ENCODE measurements at places on chromosomes 7 and 10.

DNA sequence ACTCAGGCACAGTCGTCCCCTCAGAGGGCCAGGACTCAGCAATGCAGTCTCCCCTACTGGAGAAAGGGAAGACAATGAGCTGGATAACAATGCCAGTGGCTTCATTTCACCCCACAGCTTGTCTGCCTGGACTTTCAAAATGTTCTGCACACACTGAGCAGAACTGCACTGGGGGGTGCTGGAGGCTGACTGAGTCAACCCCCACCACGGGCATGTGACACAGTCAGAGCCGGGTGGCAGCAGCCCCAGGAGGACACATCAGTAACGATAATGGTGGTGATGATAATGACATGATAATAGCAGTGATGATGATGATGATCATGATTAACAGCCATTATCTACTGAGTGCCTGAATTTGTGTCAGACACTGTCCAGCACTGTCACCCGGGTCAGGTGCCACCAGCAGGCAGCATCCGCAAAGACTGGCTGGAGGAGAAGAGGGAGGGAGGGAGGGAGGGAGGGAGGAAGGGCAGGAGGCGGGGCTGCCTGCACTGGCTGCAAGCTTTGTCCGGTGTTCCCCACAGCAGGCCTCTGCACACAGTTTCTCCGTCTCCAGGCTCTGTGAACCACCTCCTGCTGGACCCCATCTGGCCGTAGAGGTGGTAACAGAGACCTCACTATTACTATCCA lies 67.4 kb downstream of the PLXNA4 start:
- DNase-seq = no peak

DNA sequence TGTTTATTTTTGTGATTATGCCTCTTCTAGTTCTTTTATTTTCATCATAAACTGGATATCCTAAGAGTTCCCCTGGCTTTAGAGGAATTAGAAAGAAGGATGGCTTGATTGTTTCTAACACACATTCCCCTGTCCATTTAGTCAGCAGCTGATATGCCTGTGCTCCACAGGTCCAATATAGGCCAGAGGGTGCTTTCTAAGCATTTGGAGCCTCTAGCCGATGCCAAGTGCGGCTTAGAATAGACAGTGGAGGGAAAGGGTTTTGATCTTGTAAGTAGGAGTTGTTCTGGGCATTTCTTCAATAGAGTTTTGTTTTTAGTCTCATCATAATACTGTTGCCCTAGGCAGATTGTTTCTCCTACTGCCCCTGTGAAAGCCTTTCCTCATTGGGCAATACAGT lies 6.6 kb downstream of the CYP3A43 start:
- DNase-seq = no peak

DNA sequence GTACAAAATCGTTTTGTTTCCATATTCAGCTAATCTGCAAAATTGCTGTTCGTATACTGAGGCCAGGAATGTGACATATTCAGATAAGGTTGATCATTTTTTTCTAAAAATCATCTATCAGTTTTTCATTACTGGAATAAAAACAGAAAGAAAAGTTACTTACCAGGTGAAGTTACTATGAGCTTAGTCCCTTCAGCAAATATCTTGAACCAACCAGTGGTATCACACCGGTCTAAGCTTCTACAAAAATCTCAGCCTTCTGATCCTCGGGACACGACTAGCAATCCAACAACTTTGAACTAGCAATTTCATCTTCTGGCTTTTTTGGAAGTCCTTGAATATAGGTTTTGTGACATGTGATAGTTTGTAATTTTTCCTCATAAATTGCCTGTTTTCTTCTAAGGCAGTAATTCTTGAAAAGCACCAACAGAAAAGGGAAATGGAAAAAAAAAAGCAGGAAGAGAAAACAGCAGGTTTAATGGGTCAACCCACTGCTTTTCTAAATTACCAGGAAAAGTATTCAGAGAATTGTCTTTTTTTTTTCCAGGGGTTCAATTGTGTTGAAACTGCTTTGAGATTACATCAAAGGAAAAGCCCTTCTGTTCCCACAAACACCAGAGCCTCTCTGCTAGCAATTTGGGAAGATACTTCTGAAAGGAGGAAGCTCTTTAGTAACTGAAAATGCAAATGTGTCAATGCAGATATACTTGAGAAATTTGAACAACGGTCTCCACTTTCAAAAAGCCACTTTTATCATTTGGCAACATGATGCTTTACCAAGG lies 2.9 kb upstream of the TARP start:
- peak; percentile 65 for DNase-seq

DNA sequence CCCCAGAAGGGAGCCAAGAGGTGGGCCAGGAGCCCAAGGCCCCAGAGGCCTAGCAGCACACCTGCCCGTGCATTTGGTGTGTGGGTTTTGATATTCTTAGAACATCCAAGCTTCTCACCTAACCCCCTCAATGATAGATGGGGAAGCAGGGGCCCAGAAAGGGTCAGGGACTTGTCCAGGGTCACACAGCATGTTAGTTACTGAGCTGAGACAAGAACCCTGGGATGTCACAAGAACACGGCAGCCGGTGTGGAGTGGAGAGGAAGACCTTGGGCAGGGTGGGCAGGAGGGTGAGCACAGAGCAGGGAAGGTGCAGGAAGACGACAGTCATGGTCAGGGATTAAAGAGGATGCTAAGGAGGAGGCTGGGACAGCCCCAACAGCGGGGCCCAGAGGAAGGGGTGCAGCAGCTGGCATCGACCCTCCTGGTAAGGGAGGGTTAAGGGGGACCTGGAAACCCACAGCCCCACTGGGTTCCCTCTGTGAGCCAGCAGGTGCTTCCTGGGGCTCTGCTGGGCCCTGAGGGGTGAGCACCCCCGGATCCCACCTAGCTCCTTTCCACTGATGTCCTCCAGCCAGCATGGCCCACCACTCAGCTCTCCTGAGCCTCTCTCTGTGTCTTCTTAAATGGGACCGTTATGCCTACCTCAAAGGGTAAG lies 44.4 kb downstream of the UNC5B start:
- DNase-seq = peak; percentile 64

GRCh38 chr7:32762925-32763293 lies 128.7 kb downstream of the KBTBD2 start:
- no peak for DNase-seq

DNA sequence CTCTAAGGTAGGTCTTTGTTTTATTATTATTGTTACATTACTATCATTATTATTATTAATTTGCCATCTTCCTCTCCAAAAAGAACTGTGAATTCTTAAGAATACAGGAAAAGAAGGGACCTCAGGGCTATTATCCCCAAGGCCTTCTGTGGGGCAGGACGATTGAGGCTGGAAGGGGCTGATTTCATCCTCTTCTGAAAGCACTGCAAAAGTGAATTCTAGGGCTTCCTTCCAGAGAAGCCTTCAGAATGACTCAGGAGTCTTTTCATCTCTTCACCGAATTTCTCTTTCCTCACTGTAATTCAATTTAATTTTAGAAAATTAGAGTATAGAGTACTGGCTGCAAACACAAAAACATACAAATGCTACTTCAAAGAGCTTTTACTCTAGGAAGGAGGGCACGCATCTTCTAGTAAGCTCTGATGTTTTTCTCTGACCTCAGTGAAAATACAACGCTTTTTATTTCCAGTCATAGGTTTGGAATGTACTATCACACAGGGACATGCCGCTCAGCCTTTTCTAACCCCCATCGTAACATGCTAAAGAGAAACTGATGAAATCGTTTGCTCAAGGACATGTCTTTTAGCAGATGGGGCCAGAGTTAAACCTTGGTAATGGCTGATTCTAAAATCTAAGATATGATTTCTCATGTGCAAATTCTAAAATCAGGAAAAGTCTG lies 280.2 kb upstream of the PITRM1 start:
- DNase-seq = no peak

- DNase-seq = no peak
These were observed 250.1 kb downstream of the ABCA13 start for GRCh38 chr7:48421357-48421756.

DNA sequence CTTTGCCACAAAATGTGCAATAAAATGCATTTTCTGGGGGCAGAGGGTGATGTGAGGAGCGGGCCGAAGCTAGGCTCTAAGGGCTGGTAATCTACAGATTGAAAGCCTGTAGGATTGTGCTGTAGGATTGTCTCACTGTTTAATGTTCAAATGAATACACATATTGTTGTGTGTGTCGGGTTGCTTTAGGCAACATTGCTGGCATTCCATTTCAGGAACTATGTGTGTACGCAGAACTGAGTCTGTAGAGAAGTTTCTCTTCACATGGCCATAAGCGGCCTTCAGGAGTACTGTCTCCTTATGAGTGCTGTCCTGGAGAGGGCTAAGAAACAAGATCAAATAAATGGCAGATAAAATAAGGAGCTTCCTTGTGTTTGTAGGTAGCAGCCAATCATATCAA lies 540.2 kb downstream of the GATA3 start:
- no peak for DNase-seq

DNA sequence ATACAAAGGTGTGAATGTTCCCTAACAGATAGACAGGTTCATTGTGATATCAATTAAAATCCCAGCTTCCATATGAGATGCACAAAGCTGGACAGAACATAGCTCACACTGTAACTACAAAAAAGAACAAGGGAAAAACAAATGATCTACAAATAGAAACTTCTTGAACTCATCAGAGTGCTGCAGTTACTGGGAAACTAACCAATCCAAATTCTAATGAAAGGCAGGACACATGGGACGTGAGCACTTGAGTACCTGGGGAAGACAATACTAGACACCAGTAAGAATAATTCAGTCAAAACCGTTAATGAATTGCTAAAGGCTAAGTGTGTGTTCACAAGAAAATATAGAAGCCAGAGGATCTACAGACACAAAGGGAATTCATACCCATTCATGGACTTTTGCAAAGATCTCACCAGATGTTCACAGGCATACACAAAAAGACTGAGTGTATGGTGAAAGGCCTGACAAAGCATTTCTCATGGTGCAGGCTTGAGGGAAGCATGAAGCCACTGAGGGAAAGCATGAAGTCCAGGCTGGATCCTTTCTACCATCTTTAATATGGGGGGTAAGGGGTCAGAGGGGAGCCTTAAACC lies 7.8 kb upstream of the GPR22 start:
- no peak for DNase-seq

DNA sequence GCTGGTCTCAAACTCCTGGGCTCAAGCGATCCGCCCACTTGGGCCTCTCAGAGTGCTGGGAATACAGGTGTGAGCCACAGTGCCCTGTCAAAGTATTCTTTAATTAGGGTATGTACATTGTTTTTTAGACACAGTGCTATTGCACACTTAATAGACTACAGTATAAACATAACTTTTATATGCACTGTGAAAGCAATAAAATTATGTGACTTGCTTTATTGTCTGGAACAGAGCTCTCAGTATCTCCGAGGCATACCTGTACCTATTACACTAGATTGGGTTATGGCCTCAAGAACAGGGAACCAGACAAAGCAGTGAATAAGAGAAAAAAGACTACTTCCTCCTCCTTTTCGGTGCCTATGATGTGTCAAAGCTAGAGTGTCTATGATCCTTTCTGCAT lies 13.1 kb downstream of the ATOH7 start:
- DNase-seq = peak; percentile 15

DNA sequence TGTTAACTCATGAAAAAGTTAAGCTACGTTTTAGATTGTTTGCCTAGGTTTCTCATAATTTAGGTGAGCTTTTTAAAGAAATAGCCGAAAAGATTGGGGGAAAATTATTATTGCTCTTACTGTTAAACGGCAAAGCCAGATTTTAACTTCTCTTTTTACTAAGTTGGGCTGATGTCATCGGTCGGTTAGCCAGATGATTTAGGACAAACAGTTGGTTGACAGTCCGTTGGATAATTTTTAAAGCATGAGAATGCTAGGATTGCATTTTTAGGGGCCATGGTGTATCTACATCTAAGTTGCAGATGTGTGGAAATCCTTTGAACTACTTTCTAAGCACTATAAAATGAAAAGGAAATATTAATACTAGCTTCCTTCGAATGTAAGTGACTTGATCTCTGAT lies 280.9 kb upstream of the AKR1E2 start:
- no peak for DNase-seq

DNA sequence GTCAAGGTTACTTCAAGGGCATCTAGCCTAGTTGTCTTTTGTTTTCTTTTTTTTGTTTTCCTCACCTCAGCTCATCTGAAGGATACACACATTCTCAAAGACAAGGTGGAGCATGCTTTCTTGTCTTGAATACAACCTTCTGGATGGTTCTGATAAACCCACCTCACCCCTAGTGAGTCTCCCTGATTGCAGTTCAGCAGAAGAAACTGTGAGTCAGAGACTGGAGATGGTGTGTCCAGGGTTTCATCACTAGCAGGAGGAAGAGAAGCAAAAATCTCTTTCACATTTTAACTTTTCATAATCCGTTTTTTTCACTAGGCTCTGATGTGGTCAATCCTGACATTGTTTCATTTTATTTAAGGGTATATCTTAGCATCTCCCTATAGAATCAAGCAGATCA lies 143.0 kb upstream of the NRBF2 start:
- no peak for DNase-seq

GRCh38 chr7:92834507-92835260 lies 1.7 kb downstream of the CDK6 start:
- DNase-seq = no peak

GRCh38 chr7:39664057-39664456 lies 40.7 kb downstream of the RALA start:
- no peak for DNase-seq

- DNase-seq = no peak
These were observed 7.1 kb downstream of the GRM8 start for GRCh38 chr7:127245607-127246006.

DNA sequence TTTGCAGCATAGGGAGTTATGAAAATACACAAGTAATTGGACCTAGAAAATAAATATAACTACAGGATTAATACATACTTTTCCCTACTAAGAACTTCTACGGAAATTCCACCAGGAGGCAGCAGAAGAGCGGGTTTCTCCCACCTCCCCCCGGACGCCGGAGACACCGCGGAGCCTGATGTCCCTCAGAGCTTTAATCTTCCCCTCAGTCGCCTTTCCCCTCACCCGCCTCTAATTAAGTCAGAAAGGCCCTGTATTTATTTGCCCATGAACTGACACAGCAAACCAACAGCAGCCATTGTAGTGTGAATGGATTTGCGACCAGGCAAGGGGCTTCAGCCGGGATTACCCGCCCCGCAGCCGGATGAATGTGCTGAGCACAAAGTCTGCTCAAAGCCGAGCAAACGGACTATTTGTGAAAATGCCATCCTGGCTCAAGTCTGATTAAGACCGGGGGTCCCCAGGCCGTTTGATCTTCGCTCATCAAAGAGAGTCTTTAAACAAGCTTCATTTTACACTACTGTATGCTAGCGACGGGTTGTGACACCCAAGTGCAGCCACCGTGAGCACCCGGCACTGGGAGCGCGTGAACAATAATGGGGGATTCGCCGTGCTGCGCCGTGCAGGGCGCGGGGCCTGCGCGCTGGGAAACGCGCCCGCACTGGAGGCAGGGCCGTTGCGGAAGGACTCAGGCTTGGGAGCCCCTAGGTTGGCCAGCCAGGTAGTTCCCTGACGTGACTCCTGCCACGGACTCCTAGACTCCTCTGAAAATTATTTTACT lies 5.6 kb upstream of the DKK1 start:
- peak; percentile 94 for DNase-seq

DNA sequence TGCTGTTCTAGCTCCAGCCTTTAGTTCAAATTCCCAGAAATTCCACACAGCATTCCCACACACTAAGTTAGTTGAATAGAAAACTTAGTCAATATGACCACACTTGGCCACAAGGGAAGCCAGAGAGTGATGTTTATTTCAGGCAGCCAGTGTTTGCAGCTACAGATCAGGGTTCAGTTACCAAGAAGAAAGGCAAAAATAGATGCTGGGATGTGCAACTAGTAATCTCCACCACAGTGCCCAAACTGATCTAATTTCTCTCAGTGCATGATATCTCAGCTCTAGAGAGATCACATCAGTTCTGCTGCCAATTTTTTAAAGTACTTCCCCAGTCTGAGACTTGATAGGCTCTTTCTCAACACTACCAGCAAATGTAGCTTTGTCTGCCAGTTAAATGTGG lies 17.6 kb downstream of the SLF2 start:
- peak; percentile 58 for DNase-seq

- DNase-seq = no peak
These were observed 818.8 kb downstream of the GATA3 start for GRCh38 chr10:8873310-8873709.

Data from osteoblast (primary cell).